ENCODE measurements at places on chromosomes 5 and 9.

DNA sequence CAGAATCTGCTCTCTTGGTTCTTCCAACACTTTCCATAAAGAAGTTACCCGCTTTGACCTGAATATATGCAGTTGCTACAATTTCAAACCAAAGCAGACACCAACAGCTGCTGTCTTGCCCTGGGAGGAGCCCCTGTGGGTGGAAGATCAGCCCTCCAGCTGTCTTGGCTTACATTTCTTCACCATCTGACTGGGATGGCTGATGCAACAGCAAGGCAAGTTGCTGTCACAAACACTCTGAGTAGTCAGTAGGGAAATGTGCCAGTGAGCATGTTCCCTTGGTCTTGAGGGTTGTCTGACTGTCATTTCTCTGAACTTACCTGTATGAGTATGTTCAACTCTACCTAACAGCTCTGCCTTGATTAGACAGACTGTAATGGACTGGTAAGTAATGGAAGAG lies 152.9 kb downstream of the SGCD start:
- DNase-seq: peak; percentile 50

GRCh38 chr9:36781533-36781932 lies 208.8 kb downstream of the MELK start:
- no peak for DNase-seq

DNA sequence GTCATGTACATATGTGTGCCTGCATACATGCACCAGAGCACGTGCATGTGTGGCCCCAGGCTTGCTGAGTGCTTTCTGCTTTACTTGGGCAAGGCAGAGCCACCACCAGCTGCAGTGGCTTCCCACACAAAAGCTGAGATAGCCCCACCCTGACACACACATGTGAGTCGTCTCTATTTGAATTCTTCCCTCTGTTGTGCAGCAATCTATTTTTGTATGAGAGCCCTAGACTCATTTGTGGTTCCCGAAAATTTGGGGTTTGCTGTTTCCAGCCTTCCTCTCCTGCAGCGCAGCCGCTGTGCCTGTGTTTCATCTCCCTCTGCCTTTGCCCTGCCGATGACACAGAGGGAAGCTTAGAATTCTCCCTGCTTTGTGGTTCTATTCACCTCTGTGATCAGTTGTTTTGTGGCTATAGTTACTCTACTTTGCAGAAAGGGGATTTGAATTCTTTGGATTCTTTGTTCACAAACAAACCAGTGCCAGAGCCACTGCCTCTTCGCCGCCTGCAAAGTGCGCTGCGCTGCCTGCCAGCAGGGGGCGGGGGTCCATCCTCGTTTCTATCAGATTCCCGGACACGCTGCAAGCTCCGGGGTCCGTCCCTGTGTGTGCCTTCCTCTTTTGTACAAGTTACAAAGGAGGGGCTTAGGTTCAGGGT lies 95.8 kb upstream of the DAP start:
- DNase-seq: peak; percentile 77

DNA sequence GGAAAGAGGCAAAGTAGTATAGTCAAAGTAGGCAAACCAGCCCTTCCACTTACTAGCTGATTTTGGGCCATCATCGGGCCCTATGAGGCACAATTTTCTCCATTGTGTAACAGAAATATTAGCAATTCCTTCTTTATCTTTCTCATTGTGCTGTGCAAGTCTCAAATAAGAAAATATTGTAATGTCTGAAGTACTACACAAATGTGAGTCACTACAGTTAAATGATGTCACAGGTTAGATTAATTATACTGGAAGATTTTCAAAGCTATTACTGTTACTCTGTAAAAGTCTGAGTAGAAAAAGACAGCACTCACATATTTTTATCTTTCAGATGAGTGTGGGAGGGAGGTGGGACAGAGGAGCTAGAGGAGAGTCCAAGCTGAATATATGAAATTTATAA lies 12.4 kb upstream of the TMC1 start:
- no peak for DNase-seq

GRCh38 chr9:133158695-133159094 lies 5.0 kb downstream of the GBGT1 start:
- DNase-seq: no peak

DNA sequence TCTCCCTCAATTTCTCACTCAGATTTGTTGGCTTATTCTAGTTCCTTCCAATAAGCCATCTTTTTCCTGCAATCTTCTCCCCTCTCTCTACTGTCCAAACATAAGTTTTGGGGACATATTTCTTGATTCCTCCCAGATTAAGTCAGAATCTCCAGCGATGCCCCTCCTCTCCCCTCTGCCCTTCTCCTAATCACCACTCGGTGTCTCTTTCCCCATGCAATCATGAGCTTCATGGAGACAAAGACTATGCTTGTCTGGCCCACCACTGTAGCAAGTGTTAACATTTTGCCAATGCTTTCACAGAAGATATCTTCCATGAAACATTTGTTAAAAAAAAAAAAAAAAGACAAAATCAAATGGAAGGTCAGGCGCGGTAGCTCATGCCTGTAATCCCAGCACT lies 42.4 kb downstream of the PDE6A start:
- DNase-seq: no peak

- no peak for DNase-seq
Observed at GRCh38 chr9:79430619-79431018, 141.1 kb upstream of the TLE4 start.

DNA sequence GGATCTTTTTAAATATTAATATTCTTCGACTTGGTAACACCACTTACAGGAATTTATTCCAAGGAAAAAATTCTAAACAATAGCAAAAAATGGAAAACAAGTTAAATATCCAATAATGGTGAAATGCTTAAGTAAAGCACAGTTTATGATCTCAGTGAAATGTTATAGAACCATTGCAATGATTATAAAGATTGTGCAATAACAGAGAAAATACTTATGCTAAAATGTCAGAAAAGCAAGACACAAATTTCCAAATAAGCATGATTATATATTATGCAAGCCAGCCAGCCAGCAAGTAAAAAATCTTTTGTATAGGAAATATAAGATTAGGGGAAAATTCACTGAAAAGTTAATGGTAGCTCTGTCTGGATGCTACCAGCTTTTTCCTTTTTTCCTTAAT lies 102.7 kb upstream of the EFNA5 start:
- no peak for DNase-seq

- no peak for DNase-seq
Observed at GRCh38 chr5:58983526-58984452, 400.9 kb downstream of the RAB3C start.

- DNase-seq: peak; percentile 92
Observed at GRCh38 chr5:150517272-150518152, 9.6 kb downstream of the NDST1 start.

GRCh38 chr5:156947925-156948324 lies 15.1 kb downstream of the TIMD4 start:
- no peak for DNase-seq

GRCh38 chr9:21549251-21549765 lies 67.2 kb upstream of the IFNE start:
- DNase-seq: peak; percentile 50

DNA sequence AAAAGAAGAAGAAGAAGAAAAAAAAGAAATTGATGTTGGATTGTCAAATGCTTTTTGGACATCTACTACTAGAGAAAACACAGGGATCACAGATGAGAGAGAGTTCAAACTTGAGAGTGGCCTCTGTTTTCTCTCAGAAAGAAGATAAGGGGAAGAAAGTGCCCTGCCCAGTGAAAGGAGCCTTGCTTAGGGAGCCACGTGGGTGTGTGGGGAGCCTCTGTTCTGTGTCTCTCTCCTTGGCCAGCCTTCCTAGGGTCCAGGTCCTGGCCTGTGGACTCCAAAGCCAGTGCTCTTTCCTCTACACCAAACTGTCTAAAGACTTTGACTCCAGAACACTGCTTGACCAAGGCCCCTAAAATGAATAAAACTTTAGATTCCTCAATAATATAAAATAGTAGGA lies 22.0 kb upstream of the COL15A1 start:
- DNase-seq: no peak

GRCh38 chr9:93064392-93065134 lies 6.1 kb downstream of the SUSD3 start:
- no peak for DNase-seq

DNA sequence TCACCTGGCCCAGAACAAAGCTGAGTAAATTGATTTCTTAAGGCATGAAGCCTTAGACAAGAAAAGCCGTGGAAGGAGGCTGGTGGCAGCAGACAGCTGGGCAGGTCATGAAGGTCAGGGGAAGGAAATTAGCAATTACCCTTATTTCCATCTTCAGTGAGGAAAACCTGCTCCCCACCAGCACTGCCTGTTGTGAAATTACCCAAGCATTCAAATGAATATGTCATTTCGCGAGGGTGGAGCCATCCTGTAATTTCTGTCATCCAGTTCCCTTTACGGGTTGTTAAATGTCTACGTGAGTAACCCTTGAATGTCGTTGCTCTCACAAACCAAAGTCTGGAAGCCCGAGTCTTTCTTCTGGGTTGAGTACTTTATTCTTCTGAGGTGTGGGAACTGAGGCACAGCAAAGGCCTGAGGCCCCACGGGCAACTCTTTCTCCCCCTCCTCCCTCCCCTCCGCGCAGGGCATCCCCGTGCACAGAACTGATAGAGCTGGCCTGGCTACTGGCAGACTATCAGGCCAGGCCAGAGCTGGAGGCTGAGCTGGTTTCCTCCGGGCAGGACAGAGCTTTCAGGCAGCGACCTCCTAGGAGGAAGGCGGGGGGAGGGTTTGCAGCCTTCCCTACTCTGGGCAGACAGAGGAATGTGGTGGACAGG lies 22.0 kb upstream of the AK3 start:
- no peak for DNase-seq

DNA sequence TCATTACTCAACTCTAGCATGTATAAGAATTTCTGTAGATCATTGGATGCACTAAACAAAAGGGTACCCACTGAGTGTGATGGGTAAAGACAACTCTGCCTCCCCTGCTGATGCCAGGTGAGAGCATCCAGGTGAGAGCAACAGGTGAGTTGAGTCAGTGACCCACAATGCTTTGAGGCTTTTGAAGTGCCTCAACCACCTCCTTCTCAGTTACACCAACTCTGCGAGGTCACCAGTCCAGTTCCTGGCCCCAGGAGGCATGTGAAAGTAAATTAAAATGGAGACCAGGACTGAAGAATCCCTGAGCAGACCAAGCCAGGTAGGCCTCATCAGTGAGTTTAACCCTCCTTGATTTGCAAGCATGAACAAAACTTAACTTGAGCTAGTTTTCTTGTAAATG lies 505.8 kb downstream of the EBF1 start:
- no peak for DNase-seq

GRCh38 chr9:110432253-110432652 lies 94.6 kb upstream of the TXNDC8 start:
- no peak for DNase-seq

DNA sequence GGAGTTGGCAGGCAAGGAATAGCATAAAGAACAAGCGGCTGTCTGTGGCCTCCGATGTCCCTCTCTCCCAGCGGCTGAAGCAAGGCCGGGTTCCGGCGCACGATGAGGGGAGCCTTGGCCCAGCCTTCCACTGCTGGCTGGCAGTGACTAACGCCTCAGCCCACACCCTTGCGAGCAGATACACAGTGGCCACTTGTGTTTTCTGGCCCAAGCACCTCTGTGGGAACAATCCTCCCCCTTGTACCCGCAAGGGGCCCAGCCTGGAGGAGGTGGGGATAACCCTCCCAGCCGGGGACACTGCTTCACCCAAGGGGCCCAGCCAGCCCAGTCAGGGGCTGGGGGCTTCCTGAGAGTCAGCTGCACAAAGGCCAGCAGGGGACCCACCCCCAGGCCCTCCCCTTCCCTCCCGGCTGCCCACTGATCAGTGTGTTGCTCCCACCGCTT lies 23.2 kb downstream of the STK10 start:
- DNase-seq: peak; percentile 42

GRCh38 chr9:135567311-135567710 lies 5.8 kb downstream of the PAEP start:
- DNase-seq: no peak

DNA sequence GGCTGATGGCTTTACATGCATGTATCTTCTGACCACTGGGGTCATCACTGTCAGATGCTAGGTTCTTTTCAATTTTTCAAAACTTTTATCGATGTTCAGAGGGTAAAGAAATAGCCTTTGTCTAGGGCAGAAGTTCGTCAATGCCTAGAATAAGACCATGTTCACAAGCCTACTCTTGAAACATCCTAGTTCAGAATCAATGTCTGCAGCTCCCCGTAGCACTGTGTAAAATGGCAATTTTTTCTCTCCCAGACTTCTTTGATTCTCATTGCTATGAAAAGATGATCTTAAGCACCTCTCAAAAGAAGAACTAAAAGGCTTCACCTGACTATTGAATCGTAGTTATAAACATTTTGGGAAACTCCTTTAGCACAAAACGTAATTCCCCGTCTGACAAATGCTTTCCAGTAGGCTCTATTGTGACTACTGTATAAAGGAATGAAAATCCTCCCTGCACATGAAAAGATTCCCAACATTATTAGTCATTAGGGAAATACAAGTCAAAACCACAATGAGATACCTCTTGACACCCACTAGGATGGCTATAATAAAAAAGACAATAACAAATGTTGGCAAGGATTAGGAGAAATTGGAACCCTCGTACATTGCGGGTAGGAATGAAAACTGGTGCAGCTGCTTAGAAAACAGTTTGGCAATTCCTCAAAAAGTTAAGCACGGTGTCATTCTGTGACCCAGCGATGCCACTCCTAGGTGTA lies 263.5 kb downstream of the ARHGAP26 start:
- DNase-seq: peak; percentile 53

GRCh38 chr9:26669701-26670670 lies 222.6 kb downstream of the CAAP1 start:
- no peak for DNase-seq

GRCh38 chr9:85136507-85136906 lies 467.0 kb downstream of the NTRK2 start:
- DNase-seq: no peak

DNA sequence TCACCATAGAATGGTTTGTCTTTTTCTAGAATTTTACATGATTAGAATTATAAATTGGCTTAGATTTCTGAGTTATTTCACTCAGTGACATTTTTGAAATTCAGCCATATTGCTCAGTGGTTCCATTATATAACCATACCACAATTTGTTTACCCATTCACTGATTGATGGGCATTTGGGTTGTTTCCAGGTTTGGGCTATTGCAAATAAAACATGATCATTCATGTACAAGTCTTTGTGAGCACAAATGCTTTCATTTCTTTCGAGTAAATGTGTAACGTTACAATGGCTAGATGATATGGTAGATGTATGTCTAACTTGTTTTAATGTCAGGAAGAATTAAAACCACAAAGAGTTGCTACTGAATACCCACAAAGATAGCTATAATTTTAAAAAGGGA lies 279.9 kb upstream of the TARS1 start:
- no peak for DNase-seq

- no peak for DNase-seq
Observed at GRCh38 chr5:158484150-158484549, 615.6 kb downstream of the EBF1 start.

- no peak for DNase-seq
Observed at GRCh38 chr5:136579238-136579637, 213.9 kb upstream of the TRPC7 start.

Measured in AG08396 (cell line).